Daoy (cell line): ENCODE measurements at places on chromosomes 12 and 14. TPM values are rescaled to one million over a fixed set of nuclear protein-coding genes. Genes with fewer than 3 reads are reported as not detected.

- no peak for DNase-seq
These were observed 364.8 kb downstream of the TMEM121 start for GRCh38 chr14:105891221-105891602.

DNA sequence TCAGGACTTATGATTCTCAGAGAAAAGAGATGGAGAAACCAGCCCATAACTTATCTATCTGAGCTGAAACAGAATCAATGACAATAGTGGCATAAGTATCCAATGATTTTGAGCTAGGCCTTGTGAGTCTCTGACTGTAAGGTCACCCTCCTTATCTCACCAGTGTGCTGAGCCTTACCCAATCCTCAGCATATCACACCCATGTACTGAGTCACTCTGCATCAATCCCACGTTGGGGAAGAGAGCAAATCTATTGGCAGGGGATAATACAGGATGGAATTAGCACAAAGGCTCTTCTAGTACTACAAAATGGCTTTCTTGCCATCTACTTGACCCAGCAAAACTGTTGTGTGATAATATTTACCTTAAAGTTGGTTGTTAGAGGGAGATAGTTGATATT, 997.8 kb downstream of the NRXN3 start:
- DNase-seq, result no peak

DNA sequence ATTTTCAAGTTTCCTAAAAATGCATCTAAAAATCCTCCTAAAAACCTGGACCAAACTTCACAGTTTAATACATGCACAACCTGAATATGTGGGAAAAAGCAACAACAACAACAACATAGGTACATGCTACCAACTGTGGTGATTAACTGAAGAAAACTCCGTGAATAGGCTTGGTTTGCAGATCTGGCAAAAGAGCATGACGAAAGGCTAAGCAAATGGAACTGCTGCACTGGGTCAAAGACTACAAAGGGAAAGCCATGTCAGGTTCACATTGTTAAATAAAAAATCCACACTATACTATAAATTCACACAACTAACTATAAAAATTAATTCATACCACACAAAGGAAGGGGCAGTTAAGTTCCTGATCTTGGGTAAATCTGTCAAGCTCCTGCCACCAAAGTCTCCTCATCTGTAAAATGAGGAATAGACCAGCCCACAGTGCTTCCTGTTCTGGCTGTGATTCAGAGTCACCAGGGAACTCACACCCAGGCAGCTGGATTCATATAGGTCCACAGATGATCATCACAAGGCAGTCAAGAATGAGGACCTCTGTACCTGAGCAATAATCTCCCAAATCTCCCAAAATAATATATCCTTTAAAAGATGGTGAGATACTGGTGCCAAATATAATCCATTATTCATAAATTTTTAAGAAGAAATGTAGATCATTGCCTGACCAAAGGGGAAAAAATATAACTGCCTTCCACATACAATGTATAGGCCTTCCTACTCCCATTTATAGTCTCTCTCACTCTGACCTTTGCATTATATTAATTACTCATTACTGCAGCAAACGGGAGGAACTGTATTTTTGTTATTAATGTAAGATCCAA, 7.0 kb downstream of the CORO1C start:
- peak; percentile 70 for DNase-seq

- DNase-seq, result no peak
These were observed 53.8 kb downstream of the SCARB1 start for GRCh38 chr12:124809878-124810277.

DNA sequence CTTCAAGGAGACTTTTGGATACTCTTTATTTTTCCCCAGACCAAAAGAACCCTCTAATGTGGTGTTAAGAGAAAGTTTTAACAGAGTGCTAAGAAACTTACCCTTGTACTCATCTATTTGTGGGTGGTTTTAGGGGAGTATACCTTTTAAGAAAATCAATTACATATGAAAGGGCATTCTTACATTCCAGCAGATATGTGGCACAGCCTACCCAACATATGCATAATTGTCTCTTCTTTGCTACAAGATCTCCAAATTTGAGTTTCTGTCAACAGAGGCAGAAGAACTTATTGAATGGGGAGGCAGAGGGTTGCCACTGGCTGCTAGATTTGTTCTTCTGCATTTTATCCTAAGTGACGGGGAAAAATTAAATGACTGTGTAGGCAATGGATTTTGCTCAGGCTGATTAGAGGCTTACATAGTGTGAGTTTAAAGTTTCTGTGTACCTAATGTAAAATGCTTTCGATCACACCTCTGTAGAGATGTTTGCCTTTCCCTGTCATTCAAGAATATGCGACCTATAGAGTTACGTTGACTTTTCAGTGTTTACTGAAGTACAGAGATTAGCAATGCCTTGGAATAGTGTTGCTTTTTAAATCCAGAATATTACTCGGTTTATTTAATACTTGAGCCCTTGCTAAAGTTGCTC, 54.6 kb downstream of the PROX2 start:
- DNase-seq, result no peak

GRCh38 chr12:72133497-72134055, 138.6 kb upstream of the TRHDE start:
- DNase-seq, result no peak

DNA sequence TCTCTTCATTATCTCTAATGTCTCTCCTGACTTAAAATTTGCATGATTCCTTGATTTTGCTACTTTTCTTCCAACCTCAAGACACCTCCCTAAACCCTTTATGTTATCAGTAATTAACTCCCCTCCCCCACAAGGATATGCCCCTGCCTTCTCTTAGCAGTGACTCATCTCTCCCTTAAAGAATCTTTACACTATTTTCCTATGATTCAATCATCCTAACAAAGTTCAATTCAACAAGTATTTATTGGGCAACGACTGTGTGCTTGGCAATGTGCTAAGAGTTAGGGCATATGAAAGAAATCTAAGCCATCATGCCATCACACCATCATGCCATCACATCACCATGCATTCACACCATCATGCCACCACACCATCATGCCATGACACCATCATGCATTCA, 80.1 kb downstream of the ANO2 start:
- no peak for DNase-seq

- DNase-seq, result peak; percentile 58
These were observed 73.7 kb downstream of the DCAF5 start for GRCh38 chr14:69079188-69079742.

GRCh38 chr12:106074361-106074705, 64.4 kb downstream of the NUAK1 start:
- DNase-seq, result no peak

GRCh38 chr12:57519796-57520052, 590 bp downstream of the DDIT3 start:
- DNase-seq, result peak; percentile 47

DNA sequence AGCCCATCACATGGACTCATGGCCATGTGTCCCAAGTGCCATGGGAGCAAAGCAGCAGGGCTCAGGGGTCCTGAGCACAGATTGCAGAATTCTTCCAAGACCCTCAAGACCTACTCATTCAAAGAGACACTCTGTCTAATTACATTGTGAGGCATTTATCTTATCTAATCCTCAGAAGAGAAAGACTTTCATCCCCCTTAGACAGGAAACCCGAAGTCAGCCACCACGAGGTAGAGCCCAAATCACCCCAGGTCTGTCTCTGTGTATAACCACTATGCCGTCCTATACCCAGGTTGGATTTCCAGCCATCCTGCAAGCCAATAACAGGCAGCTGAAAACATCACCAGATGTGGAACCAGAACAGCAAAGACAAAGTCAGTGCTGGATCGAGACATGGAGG, 8.9 kb upstream of the BCL11B start:
- no peak for DNase-seq

DNA sequence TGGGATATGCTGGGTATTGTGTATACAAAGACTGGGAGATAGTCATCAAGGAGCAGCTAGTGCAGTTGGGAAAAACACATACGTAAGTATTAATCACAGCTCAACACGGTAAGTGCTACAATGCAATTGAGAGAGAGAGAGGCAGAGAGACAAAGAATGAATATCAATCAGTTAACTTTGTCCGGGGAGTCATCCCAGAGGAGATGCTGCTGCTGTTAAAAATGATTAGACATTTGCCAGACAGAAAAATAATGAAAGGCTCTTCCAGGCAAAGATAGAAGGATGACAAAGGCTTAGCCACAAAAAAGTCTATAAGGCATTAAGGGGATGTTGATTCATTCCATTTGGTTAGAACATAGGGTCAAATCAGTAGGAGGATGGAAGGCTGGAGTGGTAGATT, 45.1 kb downstream of the AKAP6 start:
- no peak for DNase-seq

GRCh38 chr14:69129264-69129880, 23.5 kb downstream of the DCAF5 start:
- peak; percentile 84 for DNase-seq

C14orf39 gene
- total RNA-seq, result 0.34 TPM in 1 of 2 replicates, not detected in the other

HOXC12 gene
- 4.3 and 6.0 TPM in 2 replicates for total RNA-seq

GALNT6 gene
- total RNA-seq, result 4.3 and 14.0 TPM in 2 replicates

SDSL gene
- 41.7 and 42.8 TPM in 2 replicates for total RNA-seq
